ENCODE measurements at places on chromosomes 6 and 20. TPM values are rescaled to one million over a fixed set of nuclear protein-coding genes. Genes with fewer than 3 reads are reported as not detected.

GRCh38 chr6:101482606-101483005 is 89.1 kb downstream of the GRIK2 start:
- DNase-seq = no peak
- H3K27ac ChIP-seq = no peak overlapping the region
- no peak overlapping the region for H3K4me3 ChIP-seq
- no peaks in the 10 kb centered on the region for H3K4me1 ChIP-seq
- no peaks in the 10 kb centered on the region for H3K36me3 ChIP-seq
- no peaks in the 10 kb centered on the region for H3K27me3 ChIP-seq

DNA sequence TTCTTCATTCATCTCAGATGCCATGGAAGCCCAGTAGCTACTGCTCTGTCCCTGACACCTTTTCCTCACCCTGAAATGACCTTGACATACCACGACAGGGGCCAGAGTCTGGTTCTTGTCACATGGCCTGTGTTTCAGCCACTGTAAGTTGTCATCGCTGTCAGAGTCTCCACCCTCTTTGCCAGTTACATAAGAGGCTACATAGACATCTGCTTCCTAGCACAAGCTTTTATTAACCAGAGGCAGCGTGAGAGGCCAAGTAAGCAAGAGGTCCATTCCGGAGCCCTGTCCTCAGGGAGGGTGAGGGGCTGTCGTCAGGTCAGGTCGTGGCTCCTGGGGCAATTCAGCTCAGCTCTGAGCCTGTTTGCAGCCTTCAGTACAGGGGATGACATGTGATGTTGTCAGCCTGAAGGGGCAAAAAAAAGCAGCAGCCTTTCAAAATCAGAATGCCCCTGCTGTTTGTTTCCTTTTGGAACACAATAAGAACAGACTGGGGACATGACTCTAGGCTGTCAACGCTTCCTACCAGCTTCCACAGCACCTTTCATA is 146.3 kb downstream of the MTFR2 start:
- no peaks in the 10 kb centered on the region for H3K27me3 ChIP-seq
- H3K4me1 ChIP-seq = peaks cover 14% of the 10 kb centered on the region
- H3K36me3 ChIP-seq = no peaks in the 10 kb centered on the region
- DNase-seq = no peak

- no peak overlapping the region for H3K27ac ChIP-seq
- no peaks in the 10 kb centered on the region for H3K36me3 ChIP-seq
- no peak overlapping the region for H3K4me3 ChIP-seq
- no peaks in the 10 kb centered on the region for H3K4me1 ChIP-seq
- DNase-seq = no peak
Observed at GRCh38 chr6:90149280-90149679, 147.4 kb downstream of the BACH2 start.

The PTK7 gene
- 49.7 TPM for total RNA-seq

GRCh38 chr20:58921564-58921963 is 59.5 kb upstream of the NELFCD start:
- peaks cover 10% of the 10 kb centered on the region for H3K27me3 ChIP-seq
- no peak for DNase-seq
- H3K27ac ChIP-seq = no peak overlapping the region
- H3K4me3 ChIP-seq = no peak overlapping the region
- no peaks in the 10 kb centered on the region for H3K36me3 ChIP-seq

DNA sequence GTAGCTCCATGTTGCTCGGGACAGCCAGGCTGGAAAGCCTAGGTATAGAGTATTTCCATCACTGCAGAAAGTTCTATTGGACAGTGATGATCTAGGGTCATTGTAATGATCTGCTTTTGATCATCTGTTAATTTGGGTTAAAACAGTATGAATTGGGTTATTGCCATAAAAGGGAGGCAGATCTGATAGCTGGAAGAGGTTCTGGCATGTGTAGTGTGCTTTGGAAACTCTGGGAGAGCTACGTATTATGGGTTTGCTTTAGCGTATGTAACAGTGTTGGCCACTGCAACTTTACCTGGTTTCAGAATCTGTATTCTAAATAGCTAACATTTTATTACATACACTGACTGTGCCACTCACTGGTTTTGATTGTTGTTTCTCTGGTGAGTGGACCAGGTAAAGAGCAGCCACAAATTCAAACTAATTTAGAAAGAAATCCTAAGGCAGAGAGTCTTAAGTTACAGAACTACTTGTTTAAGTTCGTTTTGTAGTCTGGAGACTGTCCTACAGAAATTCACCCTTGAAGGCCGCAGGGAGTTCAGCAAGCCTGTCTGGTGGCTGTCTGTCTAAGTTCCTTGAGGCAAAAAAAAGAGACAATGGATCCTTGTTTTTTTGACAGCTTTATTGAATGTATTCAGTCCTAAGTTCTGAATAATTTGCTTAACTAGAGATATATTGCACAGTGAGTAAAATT is 300.3 kb downstream of the PRL start:
- peaks cover 22% of the 10 kb centered on the region for H3K4me1 ChIP-seq
- peak; percentile 22 for DNase-seq
- no peaks in the 10 kb centered on the region for H3K27me3 ChIP-seq
- no peak overlapping the region for H3K27ac ChIP-seq
- no peak overlapping the region for H3K4me3 ChIP-seq
- no peaks in the 10 kb centered on the region for H3K36me3 ChIP-seq

DNA sequence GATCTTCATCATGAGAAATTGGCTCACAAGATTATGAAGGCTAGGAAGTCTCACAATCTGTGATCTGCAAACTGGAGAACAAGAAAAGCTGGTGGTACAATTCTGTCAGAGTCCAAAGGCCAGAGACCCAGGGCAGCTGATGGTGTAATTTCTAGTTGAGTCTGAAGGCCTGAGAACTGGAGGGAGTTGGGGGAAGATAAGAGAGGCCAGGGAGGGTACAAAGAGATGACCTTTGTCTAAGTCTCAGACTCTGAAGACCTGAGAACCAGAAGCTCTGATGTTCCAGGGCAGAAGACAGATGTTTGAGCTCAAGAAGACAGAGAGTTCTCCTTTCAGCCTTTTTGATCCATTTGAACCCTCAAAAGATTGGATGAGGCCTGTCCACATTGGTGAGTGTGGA is 280.6 kb downstream of the HDGFL1 start:
- H3K36me3 ChIP-seq = no peaks in the 10 kb centered on the region
- H3K27me3 ChIP-seq = no peaks in the 10 kb centered on the region
- H3K27ac ChIP-seq = no peak overlapping the region
- H3K4me1 ChIP-seq = no peaks in the 10 kb centered on the region

DNA sequence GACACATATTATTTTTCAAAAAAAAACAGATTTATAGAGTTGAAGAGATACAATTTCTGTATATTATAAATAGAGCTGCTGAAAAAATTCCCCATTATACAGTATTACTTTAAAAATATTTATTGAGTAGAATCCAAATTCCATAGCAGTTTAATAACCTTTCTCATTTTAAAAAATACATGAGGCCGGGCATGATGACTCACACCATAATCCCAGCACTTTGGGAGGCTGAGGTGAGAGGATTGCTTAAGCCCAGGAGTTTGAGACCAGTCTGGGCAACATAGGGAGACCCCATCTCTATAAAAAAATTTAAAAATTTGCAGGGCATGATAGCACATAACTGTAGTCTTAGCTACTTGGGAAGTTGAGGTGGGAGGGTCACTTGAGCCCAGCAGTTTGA is 13.0 kb downstream of the ATRN start:
- H3K4me3 ChIP-seq = no peak overlapping the region
- H3K4me1 ChIP-seq = peaks cover 3% of the 10 kb centered on the region
- DNase-seq = no peak
- no peaks in the 10 kb centered on the region for H3K36me3 ChIP-seq

GRCh38 chr20:53077373-53078205 is 105.4 kb downstream of the TSHZ2 start:
- H3K36me3 ChIP-seq = no peaks in the 10 kb centered on the region
- no peak overlapping the region for H3K4me3 ChIP-seq
- H3K27me3 ChIP-seq = peaks cover 13% of the 10 kb centered on the region
- H3K27ac ChIP-seq = no peak overlapping the region
- peaks cover 11% of the 10 kb centered on the region for H3K4me1 ChIP-seq

The SYTL3 gene
- 15.0 TPM for total RNA-seq

- no peak for DNase-seq
- H3K36me3 ChIP-seq = no peaks in the 10 kb centered on the region
- H3K4me1 ChIP-seq = no peaks in the 10 kb centered on the region
- no peaks in the 10 kb centered on the region for H3K27me3 ChIP-seq
Observed at GRCh38 chr6:158251565-158251964, 60.7 kb upstream of the TULP4 start.

The RPP21 gene
- 64.2 TPM for total RNA-seq

- no peaks in the 10 kb centered on the region for H3K36me3 ChIP-seq
- no peak overlapping the region for H3K4me3 ChIP-seq
- H3K27ac ChIP-seq = no peak overlapping the region
- no peak for DNase-seq
Observed at GRCh38 chr6:166162599-166163342, 4.9 kb downstream of the TBXT start.

DNA sequence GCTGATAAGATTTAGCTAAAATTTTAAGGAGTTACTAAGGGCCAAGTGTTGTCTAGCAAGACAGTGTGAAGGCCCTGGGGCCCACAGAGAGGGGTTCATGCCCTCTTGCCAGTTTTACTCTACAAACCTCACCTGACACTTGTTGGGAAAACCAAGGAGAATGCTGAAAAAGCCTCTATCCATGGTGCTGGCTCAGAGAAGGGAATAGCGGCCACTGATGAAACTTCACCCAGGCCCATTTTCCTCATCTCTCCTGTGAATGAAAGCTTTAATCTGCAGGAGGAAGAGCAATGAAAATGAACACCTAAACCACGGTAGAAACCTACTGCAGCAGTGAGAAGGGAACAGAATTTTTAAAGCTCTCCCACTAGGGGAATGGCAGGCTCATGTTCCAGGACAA is 317.3 kb upstream of the CNR1 start:
- peaks cover 7% of the 10 kb centered on the region for H3K27me3 ChIP-seq
- H3K36me3 ChIP-seq = no peaks in the 10 kb centered on the region
- H3K4me3 ChIP-seq = no peak overlapping the region
- DNase-seq = no peak
- no peak overlapping the region for H3K27ac ChIP-seq
- H3K4me1 ChIP-seq = no peaks in the 10 kb centered on the region

The CTCFL gene
- not detected for total RNA-seq

The TCP11 gene
- not detected for total RNA-seq

DNA sequence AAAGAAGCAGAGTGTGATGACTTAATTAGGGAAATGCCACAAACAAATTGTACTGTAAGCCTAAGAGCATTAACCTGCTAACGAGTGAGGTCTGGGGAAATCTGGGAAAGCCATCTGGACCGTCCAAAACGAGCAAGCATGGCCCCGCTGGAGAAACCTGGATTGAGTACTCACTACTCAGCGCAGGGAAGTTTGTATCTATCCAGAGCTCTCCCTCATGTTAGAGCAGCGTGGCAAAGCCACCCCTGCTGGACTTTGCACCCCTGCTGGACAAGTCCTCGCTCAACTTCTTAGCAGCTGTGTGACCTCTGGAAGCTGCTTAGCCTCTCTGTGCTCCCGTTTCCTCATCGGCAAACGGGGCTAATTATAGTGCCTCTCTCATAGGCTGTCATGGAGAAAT is 37.3 kb downstream of the PSMG4 start:
- no peaks in the 10 kb centered on the region for H3K36me3 ChIP-seq
- no peak overlapping the region for H3K4me3 ChIP-seq
- H3K27ac ChIP-seq = no peak overlapping the region
- peaks cover 31% of the 10 kb centered on the region for H3K27me3 ChIP-seq

The STK4 gene
- 53.1 TPM for total RNA-seq

The LZTS3 gene
- 11.4 TPM for total RNA-seq

GRCh38 chr6:47376930-47377329 is 67.2 kb upstream of the TNFRSF21 start:
- H3K36me3 ChIP-seq = no peaks in the 10 kb centered on the region
- H3K27me3 ChIP-seq = no peaks in the 10 kb centered on the region
- H3K4me3 ChIP-seq = no peak overlapping the region
- DNase-seq = no peak
- no peak overlapping the region for H3K27ac ChIP-seq

GRCh38 chr20:5045906-5046305 is 44.6 kb upstream of the SLC23A2 start:
- peaks cover 3% of the 10 kb centered on the region for H3K36me3 ChIP-seq
- H3K27ac ChIP-seq = no peak overlapping the region
- DNase-seq = no peak

The LIME1 gene
- total RNA-seq = 25.8 TPM

The HMGCLL1 gene
- total RNA-seq = not detected

DNA sequence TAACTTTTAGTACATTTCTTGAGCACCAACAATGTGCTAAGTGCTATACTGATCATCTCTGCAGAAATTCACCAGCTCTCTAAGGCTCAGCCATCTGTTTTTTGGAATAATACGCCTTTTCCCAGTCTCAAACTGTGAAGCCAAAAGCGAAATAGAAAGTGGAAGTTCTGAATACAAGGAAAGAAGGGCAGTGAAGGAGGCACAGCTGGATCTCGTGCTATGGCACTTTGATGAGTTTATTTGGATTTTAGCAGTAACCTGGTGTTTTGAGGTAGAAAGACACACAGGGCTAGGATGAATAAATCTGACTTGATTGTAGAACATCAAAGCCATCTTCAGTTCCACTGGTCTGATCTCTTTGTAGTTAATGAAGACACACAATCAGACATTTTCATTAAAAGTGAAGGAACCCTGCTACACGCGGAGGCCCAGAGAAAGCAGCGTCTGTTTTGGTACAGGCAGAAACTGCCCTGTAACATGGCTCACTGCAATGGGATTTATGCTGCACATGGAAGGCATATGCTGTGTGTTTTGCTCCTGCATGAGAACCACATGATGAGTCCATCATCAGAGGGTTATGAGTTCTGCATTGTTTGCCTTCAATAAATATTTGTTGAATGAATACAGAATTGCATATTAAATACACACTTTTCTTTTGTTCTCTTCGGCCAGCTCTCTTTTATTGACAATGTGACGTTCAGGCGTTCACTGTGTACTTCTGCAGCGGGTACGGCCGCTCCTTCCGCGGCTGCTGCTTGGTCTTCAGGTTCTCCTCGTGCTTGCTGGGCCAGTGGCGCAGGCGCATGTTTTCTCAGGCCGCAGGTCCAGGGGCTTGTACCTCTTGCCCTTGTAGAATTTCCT is 100.9 kb downstream of the PREP start:
- DNase-seq = no peak
- no peaks in the 10 kb centered on the region for H3K27me3 ChIP-seq
- H3K4me1 ChIP-seq = no peaks in the 10 kb centered on the region
- H3K36me3 ChIP-seq = peaks cover 8% of the 10 kb centered on the region
- H3K27ac ChIP-seq = no peak overlapping the region

DNA sequence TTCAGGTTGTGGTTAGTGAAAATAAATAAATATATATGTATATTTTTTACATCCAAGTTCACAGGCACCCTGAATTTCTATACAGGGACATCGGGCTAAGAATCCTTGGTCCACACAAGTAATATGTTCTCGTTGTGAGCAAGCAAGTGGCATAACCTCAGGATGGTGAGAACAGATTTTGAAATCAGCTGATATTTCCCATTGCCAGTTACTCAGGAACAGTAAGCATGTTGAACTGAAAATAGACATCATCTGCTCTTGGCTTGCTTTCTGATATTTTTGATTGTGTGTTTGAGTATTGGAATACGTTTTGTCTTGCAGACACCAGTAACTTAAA is 87.7 kb downstream of the TRMT6 start:
- H3K4me1 ChIP-seq = peaks cover 14% of the 10 kb centered on the region
- no peaks in the 10 kb centered on the region for H3K27me3 ChIP-seq
- H3K4me3 ChIP-seq = no peak overlapping the region
- H3K27ac ChIP-seq = no peak overlapping the region
- DNase-seq = no peak

All from Calu3 (cell line).